ENCODE measurements at places on chromosomes 11 and 22.

DNA sequence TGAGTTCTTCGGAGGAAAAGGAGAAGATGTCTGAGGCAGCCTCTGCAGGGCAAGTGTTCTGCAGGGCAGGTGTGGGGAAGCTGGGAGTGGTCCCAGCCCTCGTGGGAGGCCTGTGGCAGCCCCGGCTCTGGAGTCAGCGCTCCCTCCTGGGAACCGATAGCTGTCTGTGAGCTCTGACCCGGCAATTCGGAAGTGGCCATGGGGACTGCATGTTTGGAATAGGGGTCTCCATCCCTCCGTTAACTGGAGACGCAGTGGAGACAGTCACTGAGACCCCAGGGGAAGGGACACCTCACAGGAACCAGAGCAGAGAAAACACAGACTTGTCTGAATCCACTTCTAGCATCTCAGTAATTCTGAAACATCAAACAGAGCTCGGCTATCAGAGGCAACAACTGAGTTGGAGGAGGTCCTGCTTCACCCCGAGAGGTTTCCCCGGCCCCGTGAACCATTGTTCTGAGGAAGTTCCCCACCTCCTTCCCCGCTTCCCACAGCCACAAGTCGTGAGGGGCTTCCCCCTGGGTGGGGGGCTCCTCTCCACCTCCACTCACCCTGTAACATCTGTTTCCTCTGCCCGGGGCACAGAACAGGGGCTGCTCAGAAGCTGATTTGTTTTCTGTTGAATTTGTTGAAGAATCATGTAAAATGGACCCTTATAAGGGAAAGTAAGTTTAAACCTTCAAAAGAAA lies 99.6 kb downstream of the BRD1 start:
- no peak for DNase-seq

DNA sequence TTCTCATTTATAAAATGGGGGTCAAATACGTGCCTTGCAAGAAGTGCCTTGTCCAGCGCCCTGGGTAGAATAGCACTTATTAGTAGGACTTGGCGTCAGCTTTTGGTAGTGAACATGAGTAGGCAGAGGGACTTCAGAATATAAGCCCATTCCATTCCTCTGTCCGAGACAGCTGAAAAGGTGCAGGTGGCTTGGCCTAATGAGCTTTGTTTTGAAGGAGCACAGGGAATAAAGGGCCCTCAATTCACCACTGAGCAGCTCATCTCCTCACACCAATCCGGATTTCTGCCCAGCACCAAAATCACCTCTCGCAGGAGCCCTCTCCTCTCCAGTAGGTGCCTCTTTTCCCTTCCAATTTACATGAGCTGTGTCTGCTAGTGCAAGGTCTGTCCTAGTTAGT lies 91.2 kb downstream of the DSCAML1 start:
- DNase-seq: no peak

DNA sequence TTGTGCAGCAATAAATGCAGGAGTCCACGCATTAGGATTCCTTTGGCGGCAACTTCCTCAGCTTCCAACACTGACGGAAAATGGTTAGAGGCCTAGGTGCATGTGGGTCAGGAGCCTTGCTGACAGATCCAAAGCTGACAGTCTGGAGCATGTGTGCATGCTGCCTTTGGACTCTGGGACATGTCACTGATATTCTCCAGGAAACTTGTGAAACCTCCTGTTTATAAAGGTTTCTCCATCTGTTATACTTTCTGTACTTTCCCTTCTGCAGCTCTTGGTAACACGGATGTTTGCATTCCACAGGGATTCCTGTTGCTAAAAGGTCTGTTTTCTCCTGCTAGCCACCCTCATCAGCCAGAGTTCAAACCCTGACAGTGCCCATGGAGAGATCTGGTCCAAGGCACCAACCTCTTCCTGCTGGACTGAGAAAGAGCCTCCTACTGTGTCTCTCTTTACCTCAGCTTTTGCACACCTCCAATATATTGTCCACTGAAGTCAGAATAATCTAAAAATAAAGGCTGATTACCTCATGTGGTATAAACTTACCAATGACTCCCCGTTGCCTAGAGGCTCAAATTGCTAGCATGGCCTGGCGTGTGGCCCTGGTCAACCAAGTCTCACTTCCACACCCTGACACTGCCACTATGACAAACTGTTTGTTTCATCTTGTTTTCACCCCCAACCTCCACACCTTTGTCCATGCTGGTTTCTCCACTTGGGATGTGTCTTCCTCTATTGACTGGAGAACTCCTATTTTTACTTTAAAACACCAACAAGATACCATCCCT lies 31.1 kb upstream of the LYVE1 start:
- DNase-seq: no peak

- no peak for DNase-seq
Observed at GRCh38 chr11:35111161-35112055, 27.6 kb upstream of the CD44 start.

DNA sequence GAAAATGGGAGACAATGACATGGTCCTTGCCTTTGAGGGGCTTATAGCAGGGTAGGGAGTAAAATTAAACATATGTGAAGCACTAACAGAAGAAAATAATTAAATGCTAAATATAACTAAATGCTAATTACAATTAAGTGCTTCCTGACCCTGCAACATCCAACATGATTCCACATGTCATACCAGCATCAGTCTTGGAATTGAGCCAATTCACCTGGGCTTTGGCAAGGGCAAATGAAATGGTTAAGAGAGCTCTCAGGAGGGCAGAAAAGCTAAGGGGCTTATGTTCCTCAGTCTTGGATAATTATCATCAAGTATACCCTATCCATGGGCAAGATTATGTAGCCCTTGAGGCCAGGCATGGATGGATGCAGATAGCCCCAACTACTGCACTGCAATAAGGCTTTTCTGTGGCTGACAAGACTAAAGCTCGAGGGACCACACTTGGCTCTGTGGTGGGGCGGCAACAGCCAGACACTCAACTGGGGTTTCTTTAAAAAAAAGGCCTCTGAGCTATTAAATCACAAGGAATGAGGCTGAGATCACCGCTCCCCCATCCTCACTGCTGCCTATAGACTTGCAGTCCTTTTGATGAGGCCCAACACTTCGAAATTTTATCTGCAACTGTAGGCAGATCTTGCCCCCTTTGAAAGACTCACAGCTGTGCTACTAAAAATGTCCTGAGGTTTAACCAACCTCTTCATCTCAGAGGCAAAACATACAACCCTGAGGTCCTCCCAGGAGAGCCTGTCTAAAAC lies 39.0 kb downstream of the IL18BP start:
- DNase-seq: no peak

- DNase-seq: no peak
Observed at GRCh38 chr11:1349327-1350041, 40.1 kb upstream of the TOLLIP start.

DNA sequence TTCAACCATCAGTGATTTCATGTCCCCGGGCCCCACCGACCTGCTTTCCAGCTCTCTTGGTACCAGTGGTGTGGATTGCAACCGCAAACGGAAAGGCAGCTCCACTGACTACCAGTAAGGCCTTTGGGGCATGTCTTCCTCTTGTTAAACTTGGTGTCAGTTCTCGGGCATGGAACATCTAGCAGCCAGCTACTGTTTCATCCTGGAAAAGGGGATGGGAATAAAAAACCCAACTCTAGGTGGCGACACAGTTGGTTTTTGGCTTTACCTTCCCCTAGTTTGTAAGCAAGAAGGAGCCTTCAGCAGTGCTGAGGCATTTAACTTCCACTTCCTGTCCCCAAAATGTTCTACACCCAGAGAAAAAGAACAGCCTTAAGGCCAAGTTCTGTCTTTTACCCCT lies 76.7 kb downstream of the BMAL1 start:
- DNase-seq: no peak

GRCh38 chr11:11909727-11910126 lies 68.0 kb downstream of the USP47 start:
- DNase-seq: no peak

GRCh38 chr11:114255289-114255688 lies 40.9 kb upstream of the NNMT start:
- no peak for DNase-seq

DNA sequence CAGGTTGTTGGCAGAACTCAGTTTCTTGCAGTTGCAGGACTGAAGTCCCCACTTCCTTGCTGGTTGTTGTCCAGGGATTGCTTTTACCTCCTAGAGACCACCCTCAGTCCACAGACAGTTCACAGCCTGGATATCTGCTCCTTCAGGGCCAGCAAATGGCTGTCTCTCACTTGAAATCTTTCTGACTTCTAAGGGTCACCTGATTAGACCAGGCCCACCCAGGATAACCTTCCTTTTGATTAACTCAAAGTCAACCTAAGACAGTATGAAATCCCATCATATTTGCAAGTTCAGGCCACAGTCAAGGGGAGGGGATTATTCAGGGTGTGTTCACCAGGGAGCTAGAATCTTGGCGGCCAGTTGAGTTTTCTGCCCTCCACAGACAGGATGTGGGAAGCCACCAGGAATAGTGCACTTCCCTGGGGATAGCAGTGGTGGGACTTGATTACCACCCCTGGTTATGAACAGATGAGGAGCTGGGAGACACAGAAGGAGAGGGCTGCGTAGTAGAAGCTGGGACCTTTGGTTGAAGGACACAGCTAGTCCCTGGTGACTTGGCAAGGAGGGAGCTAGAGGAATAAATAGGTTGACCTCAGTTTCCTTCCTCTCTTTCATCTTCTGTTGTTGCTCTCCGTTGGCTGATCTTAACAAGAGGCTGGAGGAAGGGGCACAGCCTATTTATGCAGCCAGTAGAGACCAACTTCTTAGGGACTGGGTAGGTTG lies 33.4 kb downstream of the MIAT start:
- DNase-seq: no peak

- DNase-seq: no peak
Observed at GRCh38 chr11:26958005-26958701, 35.8 kb upstream of the FIBIN start.

DNA sequence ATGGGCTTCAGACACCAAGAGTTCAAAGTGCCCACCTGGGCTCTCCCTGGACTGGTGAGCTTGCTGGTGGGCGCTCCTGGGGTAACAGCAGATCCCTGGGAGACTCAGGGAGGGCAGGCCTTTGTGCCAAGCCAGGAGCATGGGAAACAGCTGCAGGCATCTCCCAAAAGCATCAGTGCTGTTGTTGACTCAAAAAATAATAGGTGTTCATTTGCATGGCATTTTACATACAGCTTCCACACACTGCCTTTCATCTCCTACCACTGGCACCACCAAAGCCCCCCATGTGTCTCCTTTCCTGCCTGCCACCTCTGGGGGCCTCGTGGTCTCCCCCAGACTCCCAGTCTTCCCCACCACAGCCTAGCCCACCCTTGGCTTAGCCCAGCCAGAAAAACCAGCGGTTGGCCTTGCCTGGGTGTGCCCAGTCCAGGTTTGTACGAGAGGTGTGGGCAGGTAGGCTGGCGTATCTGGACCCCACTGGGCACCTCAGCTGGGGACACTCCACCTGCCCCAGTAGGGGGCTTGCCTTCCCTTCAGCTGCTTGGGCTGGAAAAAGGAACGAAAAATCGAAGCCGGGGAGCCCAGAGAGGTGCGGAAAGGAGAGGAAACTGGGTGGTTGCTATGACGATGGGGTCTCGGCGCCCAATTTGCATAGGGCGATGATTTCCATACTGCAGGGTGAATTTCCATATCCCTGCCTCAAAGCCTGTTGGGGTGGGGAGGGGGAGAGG lies 15.0 kb downstream of the POU2F3 start:
- DNase-seq: peak; percentile 63

DNA sequence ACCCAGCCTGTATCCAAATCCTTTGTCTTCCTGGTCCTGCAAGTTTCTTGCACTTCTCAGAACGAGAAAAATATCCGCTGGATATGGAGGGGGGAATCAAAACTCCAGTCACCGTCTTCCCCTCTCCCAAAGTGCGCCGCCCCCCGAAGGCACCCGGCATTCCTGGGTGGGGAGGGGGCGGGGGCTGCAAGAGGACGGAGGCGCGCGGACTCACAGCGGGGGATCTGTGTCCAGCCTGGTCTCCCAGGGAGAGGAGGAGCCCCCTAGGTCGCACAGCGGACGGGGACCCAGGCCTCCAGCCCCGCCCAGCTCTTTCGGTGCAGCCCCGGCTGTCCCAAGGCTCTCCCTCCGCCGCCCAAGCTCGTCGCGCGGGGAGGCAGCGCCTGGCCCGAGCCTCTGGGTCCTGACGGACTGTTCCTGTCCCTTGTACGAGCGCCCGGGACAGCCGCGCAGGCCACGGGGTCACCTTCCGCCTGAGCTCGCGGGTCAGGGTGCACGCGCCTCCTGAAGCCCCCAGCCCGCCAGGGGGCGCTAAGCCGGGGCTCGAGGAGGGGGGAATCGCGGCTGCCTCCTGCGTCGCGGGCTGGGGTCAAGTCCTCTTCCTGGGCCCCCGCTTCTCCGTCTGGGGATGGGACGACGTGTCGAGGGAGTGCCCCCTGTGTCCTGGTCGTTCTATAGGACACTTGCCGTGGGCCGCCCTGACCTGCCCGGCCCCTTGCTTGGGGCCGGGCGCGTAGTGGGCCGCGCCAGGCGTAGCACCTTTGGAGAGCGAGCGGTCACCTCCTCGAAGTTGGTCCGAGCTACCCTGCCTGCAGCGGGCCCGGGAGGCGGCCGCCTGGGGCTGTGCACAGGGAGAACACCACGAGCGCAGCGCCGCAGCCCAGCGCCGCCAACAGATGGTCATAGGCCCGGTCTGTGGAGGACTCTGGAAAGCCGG lies 2.4 kb upstream of the WNT11 start:
- peak; percentile 89 for DNase-seq

DNA sequence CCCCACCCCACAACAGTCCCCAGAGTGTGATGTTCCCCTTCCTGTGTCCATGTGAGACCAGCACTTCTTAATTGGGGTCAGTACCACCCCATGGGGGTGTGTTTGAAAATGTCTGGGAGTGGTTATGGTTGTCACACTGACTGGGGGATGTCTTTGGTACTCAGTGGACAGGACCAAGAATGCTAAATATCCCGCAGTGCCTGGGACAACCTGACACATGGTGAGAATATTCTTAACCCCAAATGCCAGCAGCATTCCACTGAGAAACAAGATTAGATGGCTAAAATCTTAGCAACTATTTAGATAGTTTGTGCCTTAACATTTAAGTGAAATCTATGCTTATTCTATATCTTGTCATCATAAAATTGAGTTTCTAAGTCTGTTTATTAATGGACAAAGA lies 177.5 kb upstream of the ZBED5 start:
- DNase-seq: no peak

DNA sequence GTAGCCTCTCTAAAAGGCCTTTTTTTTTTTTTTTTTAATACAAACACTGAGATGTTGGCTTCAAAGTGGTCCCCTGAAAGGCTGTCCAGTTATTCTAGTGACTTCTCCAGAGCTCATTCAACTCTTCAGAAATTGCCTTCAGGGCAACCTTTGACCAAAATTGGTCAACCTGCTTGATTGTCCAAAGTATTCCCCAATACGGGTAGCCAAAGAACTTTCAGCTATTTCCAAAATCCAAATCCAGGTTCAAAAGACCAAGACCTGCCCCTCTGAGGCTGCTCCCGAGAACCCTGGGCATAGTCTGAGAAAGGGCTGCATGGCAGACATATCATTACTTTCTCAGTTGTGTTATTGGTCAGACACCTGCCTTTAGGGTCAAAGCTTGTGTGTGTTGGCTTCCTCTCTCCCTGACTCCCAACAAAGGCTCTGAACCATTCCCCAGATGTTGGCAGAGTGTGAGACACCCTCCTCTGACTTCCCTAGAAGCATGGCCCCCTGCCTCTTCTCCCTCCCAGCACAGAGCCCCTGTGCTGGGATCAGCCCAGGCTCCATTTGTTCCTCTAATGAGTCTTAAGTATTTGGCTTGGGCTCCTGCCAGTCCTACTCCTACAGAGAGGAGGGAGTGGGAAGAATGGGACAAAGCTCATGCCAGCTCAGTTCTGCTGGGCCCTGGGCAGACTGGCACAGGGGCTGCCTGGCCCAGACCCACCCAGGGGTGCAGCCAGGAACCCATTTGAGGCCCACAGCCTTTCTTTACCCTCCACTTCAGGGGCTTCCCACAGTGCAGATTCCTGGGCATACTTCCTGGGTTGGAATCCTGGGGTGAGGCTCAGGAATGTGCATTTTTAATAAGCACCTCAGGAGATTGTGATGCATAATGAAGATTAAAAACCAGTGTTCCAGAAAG lies 30.3 kb downstream of the TNKS1BP1 start:
- DNase-seq: no peak
